ENCODE measurements at places on chromosomes 11 and 22.

GRCh38 chr11:107956543-107956942, 28.3 kb downstream of the RAB39A start:
- no peak for DNase-seq

DNA sequence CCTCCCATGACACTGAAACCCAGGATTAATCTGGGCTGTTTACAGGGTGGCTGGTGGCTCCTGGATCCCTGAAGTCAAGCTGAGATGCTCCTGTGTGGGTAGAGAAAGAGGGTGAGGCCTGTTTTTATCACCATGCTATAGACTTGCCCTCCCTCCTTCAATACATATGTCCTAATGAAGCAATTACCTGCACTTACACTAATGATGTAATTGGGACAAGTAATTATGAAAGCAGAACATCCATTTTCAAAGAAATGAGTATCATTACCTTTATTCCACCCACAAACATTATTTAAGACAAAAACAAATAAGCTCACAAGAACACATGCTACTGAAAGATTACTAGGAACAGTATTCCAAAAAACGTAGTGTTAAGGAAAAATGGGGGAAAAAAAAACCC, 64.3 kb upstream of the CHRM4 start:
- DNase-seq: no peak

GRCh38 chr11:65435981-65436411, 13.4 kb downstream of the NEAT1 start:
- no peak for DNase-seq

DNA sequence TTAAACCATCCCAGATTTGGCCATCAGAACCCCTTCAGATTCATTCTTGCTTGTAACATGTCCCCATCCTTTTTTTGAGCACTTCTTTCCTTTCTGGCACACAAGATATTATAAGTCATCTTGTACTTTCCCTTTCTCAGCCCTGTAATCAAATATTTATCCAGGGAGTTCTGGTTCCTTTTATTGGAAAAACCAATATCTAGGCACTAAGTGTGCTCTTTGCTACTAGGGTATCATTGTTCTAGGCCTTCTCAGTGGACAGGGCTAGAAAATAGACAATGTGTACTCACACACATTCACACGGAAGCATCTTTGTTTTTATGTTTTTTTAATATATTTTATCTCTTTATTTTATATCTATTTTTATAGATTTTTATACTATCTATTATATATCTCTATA, 47.3 kb downstream of the ARL14EP start:
- no peak for DNase-seq

DNA sequence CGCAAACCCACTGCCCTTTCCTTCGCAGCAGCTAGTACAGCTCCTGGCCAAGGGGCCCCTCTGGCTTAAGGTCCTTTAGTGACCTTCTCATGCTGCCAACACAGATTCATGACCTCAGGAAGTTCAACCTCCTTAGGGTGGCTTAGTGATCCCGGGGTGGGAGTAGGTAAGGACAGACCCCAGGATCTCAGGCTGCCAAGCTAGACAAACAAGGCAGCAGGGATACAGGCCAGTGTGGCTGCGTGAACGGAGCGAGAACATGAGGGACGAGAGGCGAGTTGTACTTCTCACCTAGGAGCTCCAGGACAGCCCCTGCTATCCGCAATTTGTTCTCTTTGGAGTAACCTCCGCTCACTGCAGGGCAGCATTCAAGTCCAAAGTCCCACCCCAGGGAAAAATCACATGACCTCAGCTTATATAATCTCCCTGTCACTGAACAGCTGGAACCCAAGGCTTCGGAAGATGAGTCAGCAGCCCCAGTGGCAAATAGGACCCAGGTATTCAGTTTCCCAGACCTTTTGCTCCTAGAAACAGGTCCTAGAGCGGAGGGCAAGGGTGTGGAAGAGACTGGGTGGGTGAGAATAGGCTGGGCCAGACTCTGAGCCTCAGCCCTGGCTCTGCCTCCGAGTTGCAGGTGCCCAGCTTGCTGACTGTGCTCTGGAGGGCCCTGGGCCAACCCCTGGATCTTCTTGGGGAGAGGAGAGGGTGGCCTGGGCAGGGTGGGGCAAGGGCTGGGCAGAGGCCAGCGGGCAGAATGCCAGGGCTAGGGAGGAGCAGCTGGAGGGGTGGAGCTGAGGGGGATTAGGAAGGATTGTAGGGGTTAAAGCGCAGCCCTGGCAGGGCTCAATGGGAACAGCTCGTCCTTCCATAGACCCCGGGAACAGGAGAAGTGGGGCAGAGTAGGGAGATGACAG, 13.1 kb downstream of the USP2 start:
- no peak for DNase-seq

DNA sequence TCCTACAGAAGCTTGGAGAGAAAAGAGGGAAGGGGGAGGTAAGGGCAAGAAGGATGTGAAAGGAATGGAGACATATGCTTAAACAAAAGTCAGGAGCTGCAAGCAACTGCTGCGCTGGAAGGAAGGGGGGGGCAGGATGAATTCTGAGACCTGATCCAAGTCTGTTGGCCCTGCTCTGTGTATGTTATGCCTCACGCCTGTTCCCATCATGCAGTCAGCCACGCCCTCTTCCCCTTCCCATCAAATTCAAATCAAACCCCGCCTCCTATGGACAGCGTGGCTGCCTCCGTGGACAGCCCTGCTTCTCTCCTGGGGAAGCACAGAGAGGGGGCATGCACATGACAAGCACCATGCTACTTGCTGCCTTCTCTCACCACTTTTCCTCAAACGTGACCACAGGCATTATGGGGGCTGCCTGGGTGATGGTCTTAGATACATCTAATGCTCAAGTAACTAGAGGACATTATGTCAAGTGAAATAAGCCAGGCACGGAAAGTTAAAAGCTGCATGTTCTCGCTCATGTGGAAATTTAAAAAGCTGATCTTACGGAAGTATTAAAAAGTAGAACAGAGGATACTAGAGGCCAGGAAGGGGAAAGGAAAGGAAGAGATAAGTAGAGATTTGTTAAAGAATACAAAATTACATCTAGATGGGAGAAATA, 45.8 kb upstream of the CYP2D6 start:
- no peak for DNase-seq

DNA sequence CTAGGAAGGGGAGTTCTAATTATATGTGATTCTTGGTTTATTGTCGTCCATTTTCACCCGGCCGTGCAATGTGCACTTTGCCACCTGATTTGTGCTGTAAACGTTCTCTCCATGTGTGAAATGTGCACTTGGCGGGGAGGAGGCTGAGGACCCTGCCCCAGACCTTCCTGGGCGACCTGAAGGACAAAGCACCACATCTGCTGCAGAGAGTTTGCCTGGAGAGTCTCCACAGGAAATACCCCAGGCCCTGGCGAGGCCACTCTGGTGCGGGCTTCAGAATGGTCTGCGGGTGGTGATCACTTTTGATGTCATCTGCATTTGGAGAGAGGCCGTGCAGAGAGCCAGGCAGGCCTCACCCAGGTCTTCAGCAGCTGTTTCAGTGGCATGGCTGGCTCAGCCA, 224.7 kb downstream of the BRD1 start:
- DNase-seq: no peak

DNA sequence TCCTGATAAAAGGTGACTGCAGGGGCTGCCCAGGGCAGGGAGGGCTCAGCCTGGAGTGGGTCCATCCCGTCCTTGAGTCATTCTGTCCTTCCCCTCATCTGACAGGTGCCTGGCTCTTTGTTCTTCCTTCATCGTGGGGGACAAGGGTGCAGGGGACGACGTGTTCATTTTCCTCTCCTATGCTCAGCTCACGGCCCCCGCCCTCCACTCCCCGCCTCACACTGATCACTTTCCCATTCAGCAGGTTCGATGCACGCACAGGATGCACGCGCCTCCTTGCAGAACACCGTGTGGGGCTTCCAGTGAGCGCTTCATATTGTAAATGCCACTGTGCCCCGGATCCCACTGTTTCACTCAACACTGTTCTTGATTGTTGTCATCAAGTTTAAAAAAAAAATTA, 32.7 kb upstream of the SHANK2 start:
- DNase-seq: no peak

- DNase-seq: no peak
Observed at GRCh38 chr22:40334899-40335298, 11.4 kb upstream of the ADSL start.

DNA sequence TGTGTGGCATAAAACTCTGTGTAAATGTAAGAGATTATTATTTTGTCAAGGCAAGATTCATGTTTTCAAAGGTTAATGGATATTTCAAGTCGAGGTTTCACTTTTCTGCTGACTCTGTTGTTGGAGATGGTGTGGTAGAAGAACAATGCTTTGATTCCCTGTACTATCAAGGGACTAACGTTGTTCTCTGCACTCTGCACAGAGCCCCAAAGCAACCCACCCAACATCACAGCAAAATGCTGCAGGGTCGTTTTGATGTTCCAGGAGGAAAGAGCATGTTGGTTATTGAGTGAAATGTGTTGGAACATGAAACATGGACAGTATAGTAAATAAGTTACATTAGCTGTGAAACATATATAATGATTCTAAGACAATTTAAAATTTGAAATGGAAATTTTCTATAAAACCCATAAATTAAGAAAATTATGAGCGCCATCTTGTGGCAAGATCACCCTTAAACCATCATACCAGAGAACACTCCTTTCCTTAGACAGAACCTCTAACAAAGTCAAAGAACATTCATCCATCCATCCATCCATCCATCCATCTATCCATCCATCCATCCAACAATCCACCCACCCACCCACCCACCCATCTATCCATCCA, 164.4 kb upstream of the ZBED5 start:
- no peak for DNase-seq

GRCh38 chr11:73193251-73194033, 24.6 kb upstream of the P2RY2 start:
- no peak for DNase-seq

- no peak for DNase-seq
Observed at GRCh38 chr11:44708009-44708408, 18.8 kb upstream of the TSPAN18 start.

DNA sequence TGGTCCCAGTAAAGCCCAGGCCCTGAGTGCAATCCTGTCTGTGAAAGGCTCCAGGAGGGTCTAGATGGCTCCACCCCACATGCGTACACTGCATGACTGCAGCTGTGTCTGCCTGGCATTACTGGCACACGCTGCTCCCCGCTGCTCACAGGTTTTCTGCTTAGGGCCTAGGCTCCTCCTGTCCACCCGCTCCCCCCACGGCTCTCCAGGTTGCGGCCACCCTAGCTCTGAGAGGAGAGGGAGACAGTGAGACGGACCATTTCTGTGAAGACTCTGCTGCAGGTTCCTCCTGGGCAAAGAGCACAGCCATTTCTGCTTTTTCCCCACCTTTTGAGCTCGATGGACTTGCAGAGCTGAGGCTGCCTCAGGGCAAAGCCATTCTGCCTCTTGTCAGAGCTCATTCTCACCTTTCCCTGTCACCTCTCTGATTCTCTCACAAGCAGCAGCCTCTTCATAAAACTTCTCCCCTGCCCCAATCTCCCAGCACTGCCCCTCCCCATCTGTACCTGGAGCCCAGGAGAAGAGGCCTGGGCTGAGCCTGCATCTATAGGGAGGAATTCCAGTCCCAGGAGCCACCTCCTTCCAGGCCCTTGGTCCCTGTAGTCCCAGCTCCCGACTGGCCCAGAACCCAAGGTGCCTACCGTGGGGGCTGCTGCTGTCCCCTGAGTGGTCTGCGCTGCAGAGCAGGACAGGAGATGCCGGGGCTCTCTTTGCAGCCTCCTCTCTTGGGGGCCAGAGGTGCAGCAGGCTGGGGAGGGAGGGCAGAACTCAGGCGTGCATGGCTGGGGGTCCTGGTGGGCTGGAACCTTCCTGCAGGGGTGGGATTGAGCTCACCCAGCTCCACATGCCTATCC, 433.7 kb upstream of the B3GAT1 start:
- DNase-seq: no peak

DNA sequence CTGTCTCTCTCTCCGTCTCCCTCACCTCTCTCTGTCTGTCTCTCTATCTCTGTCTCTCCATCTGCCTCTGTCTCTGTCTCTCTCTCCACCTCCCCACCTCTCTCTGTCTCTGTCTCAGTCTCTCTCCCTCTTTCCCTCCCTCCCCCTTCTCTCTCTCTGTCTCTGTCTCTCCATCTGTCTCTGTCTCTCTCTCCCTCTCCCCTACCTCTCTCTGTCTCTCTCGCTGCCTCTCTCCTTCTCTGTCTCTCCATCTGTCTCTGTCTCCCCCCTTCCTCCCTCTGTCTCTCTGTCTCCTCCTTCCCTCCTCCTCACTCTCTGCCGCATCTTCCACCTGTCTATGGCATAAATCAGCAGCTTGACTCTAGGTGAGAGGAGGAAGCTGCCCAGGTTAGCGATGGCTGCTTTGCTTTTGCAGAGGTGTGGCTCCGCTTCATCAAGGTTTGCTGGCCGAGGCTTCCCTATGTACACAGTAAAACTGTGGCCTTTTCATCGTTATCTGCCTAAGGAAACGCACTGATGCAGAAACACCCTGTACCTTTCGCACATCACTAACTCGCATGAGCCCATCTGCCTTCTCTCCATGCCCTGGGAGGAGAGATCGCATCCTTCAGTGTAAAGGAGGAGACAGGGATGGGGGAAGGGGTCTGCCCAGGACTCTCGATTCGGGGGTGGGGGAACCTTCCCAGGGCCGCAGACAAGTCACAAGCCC, 44.5 kb downstream of the ANO1 start:
- no peak for DNase-seq

GRCh38 chr22:40592352-40593113, 44.0 kb downstream of the MRTFA start:
- no peak for DNase-seq

DNA sequence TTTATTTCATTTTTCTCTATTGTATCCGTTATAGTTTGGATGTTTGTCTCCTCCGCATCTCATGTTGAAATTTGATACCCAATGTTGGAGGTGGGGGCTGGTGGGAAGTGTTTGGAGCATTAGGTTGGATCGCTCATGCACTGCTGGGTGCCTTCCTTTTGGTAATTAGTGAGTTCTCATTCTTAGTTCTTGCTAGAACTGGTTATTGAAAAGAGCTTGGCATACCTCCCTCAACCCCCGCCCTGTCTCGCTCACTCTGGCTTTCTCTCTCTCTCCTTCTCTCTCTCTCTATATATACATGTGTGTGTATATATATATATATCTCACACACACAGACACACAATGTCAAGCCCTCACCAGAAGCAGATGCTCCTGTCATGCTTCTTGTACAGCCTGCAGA, 978.7 kb downstream of the DLG2 start:
- DNase-seq: no peak

GRCh38 chr22:42344361-42344905, 74.0 kb upstream of the TCF20 start:
- DNase-seq: no peak

- no peak for DNase-seq
Observed at GRCh38 chr22:19117111-19117512, 5.1 kb downstream of the DGCR2 start.

DNA sequence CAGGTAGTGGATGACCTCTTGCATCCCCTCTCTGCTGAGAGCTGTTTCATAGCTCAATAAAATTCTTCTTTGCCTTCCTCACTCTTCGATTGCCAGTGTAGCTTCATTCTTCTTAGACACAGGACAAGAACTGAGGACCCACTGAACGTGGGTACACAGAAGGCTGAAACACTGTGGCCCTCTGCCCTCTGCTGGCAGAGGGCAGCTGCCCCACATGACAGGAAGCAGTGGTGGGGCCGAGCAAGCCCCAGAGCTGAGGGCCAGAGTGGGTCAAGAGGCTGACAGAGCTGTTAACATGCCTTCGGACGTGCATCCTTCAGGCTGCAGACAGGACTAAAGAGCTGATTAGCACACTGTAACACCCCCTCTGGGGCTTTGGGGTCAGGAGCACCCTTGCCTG, 15.6 kb downstream of the SMC1B start:
- DNase-seq: no peak

Data from activated naive CD4-positive, alpha-beta T cell treated with anti-CD3 and anti-CD28 coated beads, Interleukin-2, amount 50 U/mL, for 16 hours (primary cell).